Caudate nucleus (tissue), 63 donors: ENCODE measurements at places on chromosomes 6 and 20.

DNA sequence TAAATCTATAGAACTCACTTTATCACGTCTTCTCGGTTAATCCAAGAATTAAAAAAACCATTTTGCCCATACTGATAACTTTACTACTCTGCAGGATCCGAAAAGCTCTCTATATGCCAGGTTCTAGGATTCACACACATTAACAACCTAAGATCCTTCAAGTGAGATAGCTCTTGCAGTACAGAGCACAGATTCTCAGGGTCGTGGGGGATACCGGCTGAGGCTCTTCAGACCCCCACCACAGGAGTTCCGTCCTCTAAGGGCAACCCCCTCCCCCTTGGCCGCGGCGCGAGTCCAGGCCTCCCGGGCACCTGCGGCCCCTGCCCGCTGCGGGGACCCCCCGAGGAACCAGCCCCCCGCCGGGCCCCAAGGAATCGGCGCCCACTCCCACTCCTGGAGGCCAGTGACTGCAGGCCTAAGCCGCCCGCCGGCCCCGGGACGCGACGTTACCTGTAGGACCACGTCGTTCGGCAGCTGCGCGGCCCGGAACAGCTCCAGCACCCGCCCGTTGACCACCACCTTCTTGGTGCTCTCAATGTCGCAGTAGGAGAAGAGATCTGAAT, 892 bp downstream of the REPS1 start:
- DNase-seq, result no peak

DNA sequence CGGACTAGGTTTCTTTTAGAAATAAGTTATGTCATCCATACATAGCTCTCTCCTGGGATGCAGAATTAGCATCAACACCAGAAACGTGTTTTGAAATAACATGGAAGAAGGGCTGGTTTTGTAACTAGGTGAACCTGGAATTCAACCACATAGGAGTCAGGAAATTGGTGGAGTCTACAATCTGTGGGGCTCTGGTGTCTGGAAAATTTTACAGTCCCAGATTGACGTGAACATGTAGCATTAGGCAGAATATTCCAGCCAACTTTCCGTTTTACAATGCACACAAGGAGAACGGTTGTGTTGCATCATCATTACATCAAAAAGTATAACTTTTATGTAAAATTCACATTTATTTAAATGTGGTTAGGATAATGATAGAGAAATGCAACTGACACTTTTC, 1.9 kb downstream of the KCNQ5 start:
- no peak for DNase-seq

GRCh38 chr20:32894026-32894483, 35.3 kb downstream of the EFCAB8 start:
- DNase-seq, result no peak

DNA sequence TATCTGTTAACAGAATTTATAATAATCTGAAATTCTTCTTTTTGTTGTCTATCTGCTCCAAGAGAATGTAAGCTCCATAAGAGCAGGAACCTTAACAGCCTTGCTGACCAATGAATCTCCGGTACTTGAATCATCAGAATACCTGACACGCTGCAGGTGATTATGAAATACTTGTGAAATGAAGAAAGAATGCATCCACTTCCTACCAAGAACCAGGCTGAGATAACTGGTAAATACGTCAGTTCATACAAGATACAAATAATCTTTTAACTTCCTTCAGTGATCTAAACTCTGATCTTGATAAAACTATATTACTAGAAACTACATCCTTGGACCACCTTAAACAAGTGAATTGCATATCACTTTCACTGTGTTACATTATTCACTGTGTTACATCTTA, 116.2 kb downstream of the MAP3K5 start:
- DNase-seq, result no peak

GRCh38 chr20:58938541-58938940, 42.5 kb upstream of the NELFCD start:
- no peak for DNase-seq

DNA sequence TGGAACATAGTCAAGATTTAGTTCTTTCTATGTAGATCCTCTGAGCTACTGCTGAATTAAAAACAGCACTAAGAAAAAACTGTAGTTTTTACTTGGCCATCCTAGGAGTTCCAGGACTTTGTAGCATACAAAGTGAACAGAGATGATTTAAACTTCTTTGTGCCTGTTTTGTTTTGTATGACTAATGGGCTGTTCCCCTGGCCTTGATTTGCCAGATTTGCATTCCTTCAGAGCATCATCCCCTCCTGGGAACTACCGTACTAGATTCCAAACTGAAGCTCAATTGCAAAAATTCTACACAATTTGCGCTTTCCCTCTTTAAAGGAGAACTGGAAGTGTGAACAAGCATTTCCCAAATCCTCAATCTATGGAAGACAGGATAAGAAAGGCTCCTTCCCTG, 23.1 kb downstream of the ACOT13 start:
- no peak for DNase-seq

DNA sequence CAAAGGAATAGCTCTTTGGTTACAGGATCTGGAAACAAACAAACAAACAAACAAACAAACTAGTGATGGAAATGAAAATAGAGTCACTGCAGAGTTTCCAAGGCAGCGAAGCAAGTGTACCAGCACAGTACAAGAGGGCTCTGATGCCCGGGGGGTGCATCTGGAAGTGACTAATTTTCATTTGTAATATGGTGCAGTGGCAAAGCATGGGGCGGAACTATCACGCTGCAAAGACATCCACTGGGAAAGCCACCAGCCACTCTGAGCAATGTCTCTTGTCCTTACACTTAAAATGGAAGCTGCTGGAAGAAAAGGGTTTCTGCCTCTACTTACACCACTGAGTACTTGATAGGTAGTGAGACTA, 44.4 kb upstream of the NEDD9 start:
- no peak for DNase-seq

- no peak for DNase-seq
Measured at GRCh38 chr6:106027758-106028157, 58.4 kb upstream of the PRDM1 start.

DNA sequence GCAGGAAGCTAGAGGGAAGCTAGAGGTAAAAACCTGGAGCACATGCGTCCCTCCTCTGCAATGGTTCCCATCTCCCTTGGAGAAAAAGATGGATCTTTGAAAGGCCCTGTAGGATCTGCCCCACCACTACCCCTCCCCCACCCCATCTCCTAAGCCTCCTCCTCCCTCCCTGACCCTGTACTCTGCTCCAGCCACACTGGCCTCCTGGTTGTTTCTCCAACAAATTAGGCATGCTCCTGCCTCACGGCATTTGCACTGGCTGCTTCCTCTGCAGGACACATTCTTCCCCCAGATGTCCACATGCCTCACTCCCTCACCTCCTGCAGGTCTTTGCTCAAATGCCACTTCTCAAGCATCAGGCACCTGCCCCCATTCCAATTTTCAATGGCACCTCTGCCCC, 45.5 kb downstream of the UBE2V1 start:
- DNase-seq, result no peak

DNA sequence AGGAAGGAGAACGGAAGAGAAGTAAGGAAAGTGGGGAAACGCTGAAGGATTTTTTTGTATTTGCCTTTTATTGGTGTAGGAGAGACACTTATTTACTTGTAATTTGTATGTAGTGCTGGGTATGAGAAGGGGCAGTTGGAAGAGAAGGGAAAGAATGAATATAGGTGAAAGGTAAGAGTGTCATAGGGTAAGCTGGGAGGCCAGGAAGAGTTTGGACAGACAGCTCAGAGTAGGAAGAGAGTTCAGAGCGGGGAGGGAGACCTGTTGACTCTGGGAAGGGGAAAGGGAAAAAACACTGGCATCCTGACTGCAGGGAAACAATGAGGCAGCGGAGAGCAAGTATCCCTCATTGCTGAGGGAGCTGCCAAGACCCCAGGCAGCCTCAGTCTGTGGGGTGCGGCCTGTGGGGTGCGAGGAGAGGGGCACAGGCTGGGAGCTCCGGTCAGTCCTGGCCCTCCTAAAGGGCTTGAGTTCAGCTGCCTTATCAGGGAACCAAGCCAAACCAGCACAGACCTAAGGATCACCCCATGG, 3.1 kb downstream of the TRAF3IP2 start:
- DNase-seq, result no peak

DNA sequence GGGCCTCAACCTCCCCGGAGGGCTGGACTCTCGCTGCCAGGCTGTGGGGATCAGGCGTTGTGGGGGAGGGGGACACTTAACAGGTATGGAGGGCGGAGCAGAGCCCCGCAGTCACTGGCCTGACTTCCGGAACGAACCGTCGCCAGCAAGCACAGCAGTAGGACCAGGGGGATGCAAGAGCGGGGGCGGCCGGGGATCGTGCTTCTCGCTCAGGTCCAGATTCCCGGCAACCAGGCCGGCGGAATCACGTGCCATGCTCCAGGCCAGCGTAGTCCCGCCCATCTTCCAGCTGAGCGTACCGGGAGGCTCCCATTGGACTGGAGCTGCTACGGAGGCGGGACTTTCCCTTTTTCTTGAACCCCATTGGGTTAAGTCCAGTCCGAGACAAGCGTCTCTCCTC, 10.0 kb upstream of the POU5F1 start:
- DNase-seq, result peak; percentile 54

DNA sequence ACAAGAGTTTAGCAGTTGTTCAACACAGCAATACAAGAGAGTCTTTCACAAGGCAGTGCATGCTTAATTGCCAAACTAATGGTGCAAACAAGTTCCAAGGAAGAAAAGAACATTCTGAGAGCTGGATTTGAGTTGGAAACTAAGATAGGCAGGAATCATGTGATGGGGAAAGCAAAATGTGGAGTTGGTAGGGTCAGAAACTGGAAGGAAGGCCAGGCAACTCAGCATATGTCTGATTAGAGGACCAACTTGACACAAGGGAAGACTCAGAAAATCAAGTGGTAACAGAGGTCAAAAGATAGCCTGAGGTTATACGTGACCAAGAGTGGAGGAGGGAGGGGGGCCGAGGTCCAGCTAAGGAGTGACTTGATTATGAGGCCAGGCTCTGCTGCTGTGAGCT, 117.3 kb downstream of the SMLR1 start:
- peak; percentile 20 for DNase-seq

GRCh38 chr6:72787391-72788031, 165.6 kb downstream of the KCNQ5 start:
- no peak for DNase-seq

DNA sequence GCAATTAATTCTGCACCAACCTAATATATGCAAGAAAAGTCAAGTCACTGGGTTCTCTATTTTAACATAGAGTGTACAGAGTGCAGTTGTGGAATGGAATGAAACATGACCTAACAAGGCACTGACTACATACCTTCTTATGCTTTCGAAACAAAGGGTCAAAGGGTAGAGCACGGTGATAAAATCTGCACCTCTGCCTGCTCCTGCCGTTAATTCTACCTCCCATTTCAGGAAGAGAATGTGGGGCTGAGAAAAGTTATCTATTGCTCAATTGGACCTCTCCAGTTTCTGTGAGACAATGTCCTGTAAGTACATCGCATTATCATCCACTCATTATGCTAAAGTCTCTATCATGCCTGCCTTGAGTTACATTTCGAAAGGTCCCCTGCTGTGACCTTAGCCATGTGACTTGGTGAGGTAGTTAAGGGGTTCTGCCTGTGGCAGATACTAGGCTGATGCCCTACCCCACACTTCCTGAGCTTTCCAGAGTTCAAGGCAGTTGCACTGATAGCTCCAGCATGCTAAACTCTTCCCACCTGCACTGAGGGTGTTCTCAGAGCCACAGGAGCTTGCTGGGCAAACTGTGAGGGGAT, 14.0 kb upstream of the MOCS1 start:
- DNase-seq, result no peak

DNA sequence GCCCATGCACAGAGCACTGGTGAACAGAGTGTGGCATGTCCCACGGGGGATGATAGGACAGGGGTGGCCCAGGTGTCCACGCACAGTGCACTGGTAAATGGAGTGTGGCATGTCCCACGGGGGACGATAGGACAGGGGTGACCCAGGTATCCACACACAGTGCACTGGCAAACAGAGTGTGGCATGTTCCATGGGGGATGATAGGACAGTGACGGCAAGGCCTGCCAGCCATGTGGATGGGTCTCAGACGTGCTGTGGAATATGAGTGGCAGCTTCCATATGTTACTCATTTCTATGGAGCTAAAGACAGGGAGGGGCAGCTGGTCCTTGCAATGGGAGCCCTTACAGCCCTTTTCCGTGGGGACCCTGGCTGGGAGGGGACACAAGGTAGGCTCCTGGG, 168.7 kb downstream of the CDH4 start:
- DNase-seq, result no peak

DNA sequence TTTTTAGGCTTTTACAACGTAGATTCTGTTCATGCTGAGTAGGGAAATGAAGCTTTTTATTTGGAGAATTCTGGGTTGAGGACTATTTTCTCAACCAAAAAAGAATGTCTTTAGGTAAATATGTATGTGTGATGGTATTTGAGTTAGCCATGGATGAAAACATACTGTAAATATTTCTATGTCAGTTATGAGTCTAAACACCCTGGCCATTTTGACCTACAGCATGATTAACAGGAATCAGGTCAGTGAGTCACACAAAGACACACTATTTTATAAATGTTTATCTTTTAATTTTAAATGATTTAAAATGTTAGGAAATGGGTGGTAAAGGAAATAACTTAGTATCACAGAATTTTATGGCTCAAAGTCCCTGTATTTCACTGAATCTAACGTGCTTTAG, 851.7 kb upstream of the MAP3K7 start:
- DNase-seq, result no peak

- no peak for DNase-seq
Measured at GRCh38 chr20:56348305-56348693, 10.5 kb upstream of the FAM210B start.

GRCh38 chr6:43842231-43842794, 72.3 kb downstream of the VEGFA start:
- no peak for DNase-seq

- DNase-seq, result no peak
Measured at GRCh38 chr6:168158213-168158979, 79.4 kb upstream of the FRMD1 start.

- DNase-seq, result no peak
Measured at GRCh38 chr6:90263633-90264032, 33.0 kb downstream of the BACH2 start.

GRCh38 chr20:57865266-57865665, 155.5 kb upstream of the PMEPA1 start:
- DNase-seq, result no peak

DNA sequence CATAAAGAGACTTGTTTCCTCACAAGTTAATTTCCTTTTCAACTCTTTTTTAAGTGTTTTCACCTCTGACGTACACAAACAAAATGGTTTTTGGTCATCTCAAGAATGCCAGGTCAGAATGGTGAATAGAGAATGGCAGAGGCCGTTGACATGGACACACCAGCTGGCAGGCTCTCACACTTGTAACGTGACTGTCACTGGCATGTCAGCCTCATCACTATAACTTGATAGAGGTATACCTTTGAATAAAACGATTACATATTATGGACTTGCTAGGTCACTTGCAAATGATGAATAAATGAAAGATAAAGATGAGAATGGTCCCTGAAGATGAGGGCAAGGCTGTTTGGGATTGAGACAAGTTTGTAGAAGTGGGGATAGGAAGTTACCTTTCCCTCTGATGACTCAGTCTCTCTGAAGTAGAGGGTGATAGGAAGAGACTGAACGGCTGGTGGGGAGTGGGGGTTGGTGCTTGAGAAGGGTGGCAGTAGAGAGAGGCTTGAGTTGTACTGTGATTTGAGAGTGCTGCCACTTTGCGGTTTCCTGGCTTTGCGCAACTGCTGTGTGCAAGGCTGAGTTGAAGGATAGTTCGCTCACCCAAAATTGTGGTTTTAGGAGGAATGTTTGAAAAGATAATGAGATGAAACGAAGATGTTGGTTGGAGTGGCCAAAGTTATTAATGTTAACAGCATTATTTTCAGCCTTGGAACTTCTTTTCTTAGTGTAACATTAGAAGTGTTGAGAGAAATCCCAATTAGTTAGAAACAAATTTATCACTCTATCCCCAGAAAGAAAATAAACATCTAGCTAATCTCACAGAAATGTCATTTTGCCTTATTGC, 30.3 kb downstream of the TBPL1 start:
- DNase-seq, result no peak
